ENCODE measurements at places on chromosomes 2 and 18.

DNA sequence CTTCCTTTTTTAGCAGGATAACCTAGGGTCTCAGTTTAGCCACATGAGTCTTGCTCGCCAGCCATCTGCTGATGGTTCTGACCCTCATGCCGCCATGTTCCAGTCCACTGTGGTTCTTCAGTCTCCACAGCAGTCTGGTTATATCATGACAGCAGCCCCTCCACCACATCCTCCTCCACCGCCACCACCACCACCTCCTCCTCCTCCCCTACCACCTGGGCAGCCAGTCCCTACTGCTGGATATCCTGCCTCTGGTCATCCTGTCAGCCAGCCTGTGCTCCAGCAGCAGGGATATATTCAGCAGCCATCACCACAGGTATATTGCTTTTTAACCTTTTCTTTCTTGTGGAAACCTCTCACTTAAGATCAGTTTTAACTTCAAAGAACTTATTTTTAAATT lies 89.9 kb upstream of the UBXN4 start:
- no peak for DNase-seq

DNA sequence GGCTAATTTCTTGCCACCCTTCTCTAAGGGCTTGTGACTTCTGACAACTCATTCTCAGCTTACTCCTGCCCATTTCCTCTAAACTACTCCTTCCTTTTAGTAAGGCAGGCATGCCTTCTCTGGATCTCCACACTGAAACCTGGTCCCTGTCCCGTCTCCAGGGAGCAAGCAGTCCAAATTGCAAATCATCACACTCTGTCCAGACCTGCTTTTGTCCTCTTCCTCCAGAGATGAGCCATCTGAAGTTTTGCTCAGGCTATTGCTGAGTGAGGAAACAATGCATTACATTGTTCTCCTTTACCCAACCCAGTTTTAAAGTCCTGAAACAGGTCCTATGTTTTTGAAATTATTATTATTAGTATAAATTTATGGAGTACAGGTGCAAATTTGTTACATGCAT lies 57.3 kb downstream of the ARHGAP25 start:
- DNase-seq, result no peak

- DNase-seq, result no peak
Observed at GRCh38 chr2:54568876-54569321, 112.8 kb downstream of the SPTBN1 start.

- DNase-seq, result no peak
Observed at GRCh38 chr2:170467568-170468422, 247.3 kb upstream of the SP5 start.

DNA sequence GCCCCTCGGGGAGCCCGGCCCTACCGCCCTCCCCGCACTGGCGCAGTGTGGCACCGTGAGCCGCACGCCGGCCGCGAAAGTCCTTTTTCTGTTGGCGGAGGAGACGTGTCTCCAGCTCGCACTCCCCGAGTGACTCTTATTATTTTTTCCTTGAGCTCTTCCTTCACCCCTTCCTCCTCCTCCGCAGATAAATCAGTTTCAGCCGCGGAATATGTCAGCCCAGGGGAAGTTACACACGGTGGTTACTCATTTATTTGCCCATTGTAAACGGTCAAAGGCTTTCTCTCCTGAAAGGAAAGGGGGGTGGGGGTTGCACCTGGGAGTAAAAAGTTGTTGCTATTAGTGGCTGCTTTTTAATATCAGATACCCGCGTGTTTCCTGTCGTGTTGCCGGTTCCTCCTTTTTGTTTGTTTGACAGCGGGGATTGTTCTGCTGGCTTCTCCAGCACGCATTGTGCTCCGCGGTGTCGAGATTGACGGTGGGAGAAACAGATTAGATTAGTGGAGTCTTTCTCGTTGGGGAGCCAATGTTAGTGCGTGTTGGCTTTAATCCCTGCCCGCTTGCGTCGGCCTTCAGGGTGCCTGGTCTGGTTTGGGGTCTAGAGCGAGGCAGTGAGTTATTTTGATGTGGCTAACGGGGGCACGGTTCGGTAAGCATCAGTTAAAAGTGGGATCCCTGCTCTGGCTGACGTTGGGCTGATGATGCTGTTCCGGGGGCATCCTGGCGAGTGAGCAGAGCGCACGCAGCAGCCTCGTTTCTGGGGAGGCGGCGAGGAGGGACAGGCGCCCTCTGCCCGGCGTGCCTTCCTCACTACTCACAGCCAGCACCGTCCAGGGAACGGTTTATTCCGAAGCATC lies 1.6 kb downstream of the CRIM1 start:
- DNase-seq, result no peak

DNA sequence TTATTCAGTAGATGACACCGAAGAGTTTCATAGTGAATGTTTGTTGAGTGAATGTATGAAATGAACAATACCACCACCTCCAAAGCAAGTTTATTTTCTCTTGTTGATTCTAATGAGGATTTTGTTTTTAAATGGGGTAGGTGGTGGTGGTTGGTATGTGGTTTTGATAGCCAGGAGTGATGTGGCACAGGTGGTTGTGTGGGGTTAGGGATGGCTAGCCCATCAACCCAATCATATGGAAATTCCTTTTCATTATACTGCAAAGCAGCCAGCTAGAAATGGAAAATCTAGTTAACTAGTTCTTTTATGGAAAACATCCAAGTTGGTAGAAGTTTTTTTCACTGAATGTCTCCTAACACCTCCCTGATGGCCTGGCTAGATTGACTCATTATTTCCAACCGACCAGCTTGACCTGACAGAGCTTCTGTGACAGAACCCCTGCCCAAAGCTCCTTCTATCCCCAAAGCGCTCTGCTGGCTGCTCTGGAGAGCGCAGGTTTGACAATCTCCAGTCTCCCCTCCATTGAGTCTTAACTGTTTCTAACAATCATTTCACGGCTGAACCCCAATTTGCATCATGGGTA lies 376.9 kb downstream of the MTX2 start:
- no peak for DNase-seq

Data from activated B cell treated with CpG ODN at 0.5 μM for 24 hours (primary cell).